Osteocyte (in vitro differentiated cells): ENCODE measurements at places on chromosomes 16 and 17. TPM values are rescaled to one million over a fixed set of nuclear protein-coding genes. Genes with fewer than 3 reads are reported as not detected.

DNA sequence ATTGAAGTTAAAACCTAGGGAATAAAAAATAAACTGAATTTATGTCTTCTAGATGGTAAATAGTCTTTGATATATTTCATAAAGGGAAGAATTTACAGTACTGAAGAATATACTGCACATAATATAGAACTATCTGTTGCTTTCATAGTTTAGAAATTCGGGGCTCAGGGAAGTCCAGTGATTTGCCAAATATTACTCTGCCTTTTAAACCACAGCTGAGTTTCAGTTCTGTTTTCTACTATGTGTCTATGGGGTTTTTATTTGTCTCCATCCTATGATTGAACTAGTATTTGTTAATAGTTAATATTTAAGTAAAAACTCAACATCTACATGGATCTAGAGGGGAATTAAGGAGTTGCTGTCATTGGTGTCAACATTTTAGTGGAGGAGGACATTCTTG lies 715.0 kb upstream of the CDH8 start:
- no peak for DNase-seq

- DNase-seq: no peak
Observed at GRCh38 chr16:86649875-86650274, 71.5 kb downstream of the FOXL1 start.

Gene COG4
- total RNA-seq: 69.9 and 75.8 TPM in 2 replicates

Gene NPIPA8
- total RNA-seq: 0.39 and 0.56 TPM in 2 replicates

Gene PDILT
- not detected in 2 replicates for total RNA-seq
